ENCODE measurements at places on chromosomes 4 and X.
A peak's percentile ranks its signal among the peaks of the same experiment; 100 is the strongest.

DNA sequence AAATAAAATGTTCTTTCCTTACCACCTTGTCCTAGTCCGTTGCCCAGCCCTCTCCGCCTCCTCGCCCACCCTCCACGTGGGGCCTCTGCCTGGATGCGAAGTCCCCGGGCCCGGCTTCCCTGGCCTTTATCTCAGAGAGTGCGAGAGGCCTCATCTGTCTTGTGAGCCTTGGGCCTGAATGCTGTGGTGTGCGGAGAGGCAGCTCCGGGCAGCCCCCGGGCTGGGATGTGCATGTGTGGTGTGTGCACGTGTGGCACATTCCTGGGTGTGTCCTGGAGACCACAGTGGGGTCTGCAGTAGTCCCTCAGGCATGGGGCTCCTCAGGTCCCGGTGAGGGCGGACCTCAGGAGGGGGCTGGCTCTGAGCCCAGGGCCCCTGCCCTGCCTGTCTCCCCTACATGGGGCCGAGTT, 31.4 kb downstream of the DOK7 start:
- DNase-seq: no peak

DNA sequence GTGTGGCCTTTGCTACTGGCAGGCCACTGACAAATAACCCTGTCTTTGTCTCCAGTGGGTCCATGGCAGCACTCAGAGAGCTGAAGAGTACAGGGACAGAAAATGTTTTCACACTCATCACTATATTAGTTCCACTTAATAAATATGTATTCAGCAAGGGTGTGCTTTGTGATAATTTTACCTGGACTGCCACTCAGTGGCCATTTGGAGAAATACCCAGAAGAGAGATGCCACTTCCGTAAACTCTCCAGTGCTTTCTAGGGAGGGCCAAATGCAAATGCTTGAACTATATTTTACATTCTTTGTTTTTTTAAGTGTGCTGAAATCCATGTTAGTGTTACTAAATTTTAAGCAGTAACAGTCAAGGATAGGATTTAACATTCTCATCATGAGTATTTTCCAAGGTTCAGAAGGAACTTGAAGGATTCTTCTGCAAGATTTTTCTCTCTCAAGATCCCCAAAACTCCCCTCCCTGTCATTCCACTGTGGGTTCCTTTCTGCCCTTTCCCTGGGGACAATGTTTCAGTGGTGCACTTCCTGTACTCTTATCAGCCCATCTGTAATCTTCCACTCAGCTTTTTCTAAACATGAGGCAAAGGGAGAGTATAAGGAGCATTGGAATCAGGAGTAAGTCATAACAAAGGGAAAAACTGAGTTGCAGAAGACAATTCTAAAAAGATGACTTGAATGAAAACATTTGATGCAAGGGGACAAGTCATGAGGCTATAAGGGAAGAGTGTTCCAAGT, 46.0 kb downstream of the TFDP3 start:
- no peak for DNase-seq

DNA sequence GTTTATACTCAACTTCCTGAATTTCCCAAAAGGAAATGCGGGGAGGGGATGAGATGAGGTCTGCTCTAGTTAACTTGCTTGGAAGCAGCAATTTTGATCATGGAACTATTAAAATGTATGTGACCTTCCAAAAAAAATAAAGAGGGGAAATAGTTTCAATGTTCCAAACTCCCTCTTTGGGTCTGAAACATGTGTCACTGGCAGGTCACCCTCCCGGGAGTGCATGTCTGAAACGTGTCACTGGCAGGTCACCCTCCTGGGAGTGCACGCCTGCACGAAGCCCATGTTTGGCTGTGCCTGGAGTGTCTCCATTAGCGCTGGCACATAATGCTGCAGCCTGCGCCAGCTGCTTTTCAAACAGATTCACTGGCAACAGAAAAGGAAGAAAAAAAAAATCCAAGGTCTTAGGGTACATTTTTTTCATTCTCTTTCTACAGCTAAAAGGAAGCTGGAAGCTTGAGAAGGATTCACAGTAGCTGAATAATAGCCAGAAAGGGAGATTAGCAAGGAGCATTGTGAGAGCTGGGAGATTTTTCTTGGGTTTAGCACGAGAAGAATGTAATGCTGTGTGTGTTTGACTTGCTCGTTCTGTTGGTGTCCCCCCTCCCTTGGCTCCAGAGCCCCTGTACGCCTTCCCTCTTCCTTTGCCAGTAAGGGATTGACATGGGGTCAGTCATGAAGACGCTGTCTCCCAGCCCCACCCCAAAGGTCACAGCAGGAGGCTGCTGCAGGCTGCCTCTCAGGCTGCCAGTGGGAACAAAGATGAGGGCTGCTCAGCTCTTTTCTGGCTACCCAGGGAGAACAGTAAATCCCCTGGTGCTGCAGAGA, 39.2 kb upstream of the TLR3 start:
- DNase-seq: no peak

DNA sequence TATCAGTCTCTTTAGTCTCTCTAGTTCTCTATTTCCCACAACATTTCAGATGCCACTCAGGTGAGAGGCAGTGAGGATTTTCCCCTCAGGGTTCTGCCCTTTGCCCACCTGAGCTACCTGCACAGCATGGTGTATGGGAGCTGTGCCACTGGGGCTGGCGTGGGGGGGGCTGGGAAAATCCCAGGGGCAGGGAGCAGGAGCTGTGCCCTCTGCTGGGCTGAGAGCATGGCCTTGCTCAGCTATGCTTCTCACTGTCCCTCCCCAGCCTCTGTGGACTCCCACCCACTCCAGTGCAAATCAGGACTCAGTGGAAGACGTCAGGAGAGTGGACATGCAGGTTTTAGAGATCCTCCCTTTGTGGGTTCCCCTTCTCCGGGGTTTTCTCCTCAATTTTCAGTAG, 57.2 kb downstream of the TRMT44 start:
- no peak for DNase-seq

GRCh38 chr4:77821775-77822174, 2.6 kb upstream of the CNOT6L start:
- peak; percentile 33 for DNase-seq

DNA sequence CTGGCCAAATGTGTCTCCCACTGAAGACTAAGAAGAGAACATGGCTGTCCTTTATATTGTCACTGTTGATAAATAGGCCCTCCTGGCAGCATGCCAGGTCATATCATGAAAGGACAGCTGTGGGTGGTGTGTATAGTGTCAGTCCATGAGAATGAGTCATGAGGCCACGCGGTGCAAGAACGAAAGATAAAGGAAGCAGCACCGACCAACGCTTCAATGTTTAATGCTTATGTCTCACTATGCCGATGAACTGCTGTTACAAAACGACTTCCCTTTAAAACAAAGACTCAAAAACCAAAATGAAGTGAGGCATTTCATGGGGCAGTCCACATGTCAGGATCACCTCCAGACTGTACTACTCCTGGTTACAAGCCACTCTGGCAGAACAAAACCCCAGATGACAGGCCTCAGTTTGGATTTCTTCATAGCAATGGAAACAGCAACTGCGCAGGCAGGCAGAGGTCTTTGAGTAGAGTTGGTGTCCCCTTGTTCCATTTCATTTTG, 5.2 kb upstream of the TCEANC start:
- DNase-seq: peak; percentile 65

DNA sequence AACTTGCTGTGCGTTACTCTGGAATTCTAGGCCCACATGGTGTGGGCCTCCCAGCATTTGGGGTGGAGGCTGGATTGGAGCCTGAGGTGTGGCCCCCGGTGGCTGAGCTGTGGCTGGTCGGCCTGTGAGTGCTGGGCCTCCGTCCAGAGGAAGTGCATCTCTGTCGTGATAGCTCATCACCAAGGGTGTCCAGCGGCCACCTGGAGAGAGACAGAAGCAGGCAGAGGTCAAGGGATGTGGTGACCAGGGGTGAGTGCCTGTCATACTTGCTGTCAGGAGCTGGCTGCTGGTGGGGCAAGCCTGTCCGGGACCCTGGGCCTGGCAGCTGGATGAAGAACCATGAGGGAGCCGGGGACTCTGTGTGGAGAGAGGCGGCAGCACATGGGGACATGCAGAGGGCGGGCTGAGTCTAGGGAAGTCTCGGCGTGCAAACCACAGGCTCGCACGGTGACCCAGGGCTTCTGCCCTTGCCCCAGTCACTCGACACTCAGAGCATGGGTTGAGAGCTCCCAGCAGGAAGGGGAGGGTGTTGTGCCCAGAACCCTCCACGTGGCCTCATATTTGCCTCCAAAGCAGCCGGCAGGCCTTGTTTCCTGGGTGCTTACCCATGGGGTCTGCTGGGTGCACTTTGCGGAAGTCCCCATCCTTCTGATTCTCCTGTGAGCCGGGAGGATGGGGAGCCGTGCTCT, 6.2 kb downstream of the SORCS2 start:
- no peak for DNase-seq

GRCh38 chr4:2822461-2823300, 21.0 kb upstream of the ADD1 start:
- DNase-seq: no peak

GRCh38 chr4:99573735-99574368, 772 bp upstream of the MTTP start:
- no peak for DNase-seq

DNA sequence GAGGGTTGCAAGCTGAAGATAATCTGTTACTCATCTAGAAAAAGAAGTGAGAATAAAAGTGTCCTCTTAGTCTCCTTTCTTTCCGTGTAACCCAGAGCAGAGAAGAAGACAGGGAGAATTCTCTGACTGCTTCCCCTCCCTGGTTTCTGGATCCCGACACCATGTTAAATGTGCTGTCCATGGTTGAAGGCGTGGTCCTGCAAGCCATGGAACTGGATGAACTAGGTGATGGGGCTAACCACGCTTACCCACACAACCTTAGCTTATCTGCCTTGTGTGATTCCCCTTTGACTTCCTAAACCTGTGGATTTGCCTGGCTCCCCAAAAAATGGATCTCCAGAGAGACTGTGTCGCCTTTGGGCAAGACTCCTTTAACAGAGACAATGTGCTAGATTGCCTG, 907.6 kb downstream of the FSTL5 start:
- DNase-seq: no peak

GRCh38 chrX:106649523-106650428, 38.0 kb downstream of the RADX start:
- DNase-seq: no peak

DNA sequence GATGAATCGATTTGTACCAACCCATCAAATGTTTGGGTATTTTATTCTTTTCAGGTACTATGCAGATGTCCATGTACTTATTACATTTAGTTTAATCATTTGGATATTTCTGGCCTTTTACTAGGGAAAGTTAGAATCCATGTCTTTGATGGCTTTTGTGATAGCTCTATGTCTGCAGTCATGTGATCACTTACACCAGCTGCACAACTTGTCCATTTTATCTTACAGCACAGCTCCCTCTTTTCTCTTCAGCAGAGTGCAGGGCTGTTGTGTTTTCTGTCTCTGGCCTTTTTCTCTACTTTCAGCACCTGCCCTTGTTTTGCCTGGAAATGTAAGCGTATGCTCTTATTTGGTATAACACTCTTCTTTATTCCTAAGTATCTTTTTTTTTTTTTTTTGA, 30.6 kb downstream of the WWC2 start:
- no peak for DNase-seq

DNA sequence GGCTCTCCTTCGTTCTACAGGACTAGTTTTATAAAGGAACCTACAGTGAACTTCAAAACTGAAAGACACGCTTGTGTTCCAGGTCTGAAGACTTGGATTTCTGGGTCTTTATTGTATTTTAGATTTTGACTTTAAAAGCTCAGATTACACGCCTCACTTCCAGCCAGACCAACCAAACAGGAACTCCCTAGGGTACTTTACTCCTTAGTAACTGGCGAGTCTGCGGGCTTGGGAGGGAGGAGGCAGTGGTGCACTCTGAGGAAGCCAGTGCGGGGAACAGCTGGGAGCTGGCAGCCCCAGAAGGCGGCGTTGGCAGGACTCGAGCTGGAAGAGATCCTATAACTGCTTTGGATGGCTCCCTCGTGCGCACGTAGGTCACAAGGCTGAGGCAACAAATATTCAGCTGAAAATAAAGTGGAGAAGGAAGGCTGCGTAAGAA, 391 bp upstream of the PHKA1 start:
- no peak for DNase-seq
